Right ventricle myocardium inferior (tissue), 1 donor: ENCODE measurements at places on chromosomes 16 and 17.
A peak's percentile ranks its signal among the peaks of the same experiment; 100 is the strongest.

DNA sequence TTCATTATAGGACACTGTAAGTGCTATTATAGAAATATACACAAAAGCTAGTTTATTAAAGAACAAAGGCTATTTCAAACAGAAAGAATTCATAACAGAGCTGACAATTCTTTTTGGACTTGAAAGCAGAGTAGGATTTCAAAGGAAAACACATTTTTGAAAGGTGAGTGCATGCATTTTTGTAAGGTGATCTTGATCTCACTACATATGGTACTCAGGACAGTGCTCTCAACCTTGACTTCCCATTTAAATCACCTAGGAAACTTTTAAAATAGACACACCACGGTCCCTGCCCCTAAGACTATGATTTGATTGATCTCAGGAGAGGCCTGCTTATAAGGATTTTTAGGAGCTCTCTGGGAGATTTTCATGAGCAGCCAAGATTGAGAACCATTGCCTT is 1362.0 kb downstream of the CDH8 start:
- DNase-seq: no peak

DNA sequence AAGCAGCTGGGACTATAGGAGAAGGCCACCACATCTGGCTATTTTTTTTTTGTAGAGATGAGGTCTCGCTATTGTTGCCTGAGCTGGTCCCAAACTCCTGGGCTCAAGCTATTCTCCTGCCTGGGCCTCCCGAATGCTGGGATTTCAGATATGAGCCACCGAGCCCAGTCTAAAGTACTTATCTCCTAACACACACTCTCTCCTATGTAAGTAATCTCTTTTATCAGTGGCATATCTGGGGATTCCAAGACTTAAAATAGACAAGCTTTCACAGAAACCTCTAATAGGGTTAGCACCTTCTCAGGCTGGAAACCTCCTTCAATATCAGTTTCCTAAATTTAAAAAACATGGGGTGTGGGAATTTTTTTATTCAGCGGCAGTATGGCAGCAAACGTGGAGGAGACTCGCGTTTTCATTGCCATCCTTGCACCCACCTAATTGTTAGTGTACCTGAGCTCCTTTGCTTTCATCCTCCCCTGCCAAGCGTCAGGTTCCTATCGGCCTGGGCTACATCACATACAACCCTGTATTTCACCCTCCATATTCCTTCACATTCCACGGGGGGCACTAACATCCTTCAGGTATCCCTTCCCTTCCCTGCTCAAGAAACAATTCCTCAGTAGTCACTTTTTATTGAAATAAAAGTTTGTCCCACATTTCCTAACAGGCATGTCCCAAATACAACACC is 1.1 kb downstream of the EZH1 start:
- DNase-seq: no peak

DNA sequence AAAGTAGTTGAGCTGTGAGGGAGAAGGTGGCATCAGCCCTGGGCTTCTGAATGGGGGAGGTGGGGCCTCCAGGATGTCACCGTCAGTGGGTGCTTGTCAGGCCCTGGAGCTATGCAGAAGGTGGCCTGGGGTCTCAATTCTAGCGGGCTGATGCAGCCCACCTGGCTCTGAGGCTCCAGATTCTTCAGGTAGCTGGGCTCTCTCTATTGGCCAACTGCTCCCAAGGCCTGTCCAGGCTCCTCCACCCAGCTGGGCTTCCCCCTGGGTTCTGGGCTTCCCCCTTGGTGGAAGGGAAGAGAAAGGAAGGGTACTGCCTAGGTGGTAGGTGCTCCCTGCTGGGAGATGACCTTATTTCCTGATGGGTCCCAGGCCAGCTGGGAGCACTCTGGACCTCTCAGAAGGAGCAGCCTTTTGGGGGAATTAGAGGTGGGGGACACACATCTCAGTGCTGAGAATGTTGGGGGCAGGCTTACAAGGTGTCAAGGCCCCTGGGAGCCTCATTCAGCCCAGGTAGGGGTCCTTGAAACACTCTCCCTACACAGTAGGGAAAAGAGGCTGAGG is 1728.3 kb downstream of the TP53TG3F start:
- no peak for DNase-seq

DNA sequence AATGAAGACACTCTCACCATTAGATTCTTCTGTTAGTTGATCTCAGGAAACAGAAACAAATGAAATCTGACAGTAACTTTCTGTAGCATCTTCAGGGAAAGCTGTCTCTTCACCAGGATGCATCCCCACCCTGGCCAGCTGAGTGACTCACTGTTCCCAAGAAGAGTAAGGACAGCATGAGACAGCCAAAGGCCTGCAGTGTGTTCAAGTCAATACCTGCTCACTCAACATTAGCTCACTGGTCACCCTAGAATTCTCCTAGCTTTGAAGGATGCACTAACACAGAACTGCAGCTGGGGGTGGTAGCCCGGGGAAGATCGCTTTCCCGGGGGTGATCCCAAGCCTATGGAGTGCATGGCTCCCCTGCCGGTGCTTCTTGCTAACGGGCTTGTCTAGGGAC is 28.2 kb upstream of the CLEC18B start:
- no peak for DNase-seq

GRCh38 chr17:5019475-5019956 is 15.7 kb downstream of the SLC52A1 start:
- no peak for DNase-seq

- DNase-seq: no peak
These were observed 5.9 kb downstream of the MEIOB start for GRCh38 chr16:1865902-1866690.

DNA sequence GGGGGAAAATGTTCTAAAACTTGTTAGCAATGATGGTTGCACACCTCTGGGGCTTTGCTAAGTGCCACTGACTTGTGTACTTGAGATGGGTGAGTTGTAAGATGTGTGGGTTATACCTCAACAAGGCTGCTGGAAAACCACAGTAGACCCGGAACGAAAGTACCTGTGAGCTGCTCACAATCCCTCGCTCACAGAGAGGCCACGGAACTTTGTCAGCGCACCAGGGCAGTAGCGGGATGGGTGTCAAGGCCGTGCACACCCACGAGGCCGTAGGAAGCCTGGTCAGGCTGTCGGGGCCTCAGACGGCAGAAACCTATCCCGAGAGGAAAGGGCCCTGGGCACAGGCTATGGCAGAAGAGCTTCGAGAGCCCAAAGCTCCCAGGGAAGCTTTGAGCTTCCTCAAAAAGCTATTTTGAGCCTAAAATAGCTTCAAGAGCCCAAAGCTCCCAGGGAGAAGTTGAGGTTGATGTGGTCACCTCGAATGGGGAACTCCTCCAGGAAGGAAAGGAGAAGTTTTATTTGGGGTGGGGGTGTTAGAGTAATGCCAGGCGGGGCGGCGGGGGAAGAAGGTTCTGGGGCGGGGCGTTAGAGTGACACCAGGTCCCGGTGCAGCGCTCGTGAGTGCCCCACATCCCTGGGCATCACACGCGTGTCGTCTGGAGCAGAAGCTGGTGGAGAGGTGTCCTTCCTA is 19.0 kb downstream of the CBFA2T3 start:
- peak; percentile 85 for DNase-seq

DNA sequence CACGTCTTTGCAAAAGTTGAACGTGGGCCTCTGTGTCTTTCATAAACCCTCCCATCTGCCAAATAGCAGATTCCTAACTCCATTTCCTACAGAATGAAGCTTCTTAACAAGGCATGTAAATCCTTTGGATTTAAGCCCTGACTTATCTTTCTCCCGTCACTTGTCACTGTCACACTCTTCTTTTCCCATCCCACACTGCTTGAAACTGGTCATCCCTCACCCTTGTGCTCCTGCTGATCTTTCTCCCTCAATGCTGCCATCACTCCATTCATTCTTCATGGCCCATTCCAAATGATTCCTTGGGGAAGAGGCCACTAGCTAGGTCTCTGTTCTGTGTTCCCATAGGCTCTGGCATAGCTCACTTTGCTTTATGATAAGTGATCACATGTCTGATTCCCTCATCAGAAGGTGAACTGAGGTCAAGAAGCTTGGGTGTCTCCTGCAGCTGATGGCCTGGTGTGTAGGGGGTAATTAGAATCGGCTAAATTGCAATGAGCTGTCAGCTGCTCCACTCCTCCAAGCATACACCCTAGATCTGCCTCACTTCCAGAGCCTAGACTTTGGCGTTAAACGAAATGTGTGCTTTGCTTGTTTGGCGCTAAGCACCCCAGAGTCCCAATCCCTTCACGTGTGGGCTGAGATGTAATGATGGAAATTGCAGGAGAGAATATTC is 61.7 kb downstream of the PECAM1 start:
- no peak for DNase-seq
